ENCODE measurements at places on chromosomes 6 and 20.

- no peak for DNase-seq
Observed at GRCh38 chr6:33820243-33820642, 16.4 kb upstream of the MLN start.

DNA sequence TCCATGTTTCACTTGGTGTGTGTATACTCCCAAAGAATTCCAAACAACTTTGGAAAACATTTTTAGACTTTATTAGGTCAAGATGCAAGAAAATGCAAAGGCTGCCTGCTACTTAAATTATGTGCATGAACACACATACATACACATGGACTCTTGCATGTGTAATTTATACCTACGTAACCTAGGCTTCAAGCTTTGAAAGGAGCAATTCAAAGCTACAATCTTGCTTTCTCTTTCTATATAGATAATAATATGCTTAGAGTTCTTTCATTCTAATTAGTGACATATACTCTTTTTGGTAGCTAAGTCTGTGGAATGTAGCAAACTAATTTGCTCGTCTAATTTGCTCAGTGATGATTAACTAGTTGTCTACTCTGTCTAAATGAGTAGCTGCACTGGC, 146.5 kb downstream of the EPHA7 start:
- DNase-seq, result no peak

- no peak for DNase-seq
Observed at GRCh38 chr6:134585517-134585873, 267.6 kb upstream of the SGK1 start.

DNA sequence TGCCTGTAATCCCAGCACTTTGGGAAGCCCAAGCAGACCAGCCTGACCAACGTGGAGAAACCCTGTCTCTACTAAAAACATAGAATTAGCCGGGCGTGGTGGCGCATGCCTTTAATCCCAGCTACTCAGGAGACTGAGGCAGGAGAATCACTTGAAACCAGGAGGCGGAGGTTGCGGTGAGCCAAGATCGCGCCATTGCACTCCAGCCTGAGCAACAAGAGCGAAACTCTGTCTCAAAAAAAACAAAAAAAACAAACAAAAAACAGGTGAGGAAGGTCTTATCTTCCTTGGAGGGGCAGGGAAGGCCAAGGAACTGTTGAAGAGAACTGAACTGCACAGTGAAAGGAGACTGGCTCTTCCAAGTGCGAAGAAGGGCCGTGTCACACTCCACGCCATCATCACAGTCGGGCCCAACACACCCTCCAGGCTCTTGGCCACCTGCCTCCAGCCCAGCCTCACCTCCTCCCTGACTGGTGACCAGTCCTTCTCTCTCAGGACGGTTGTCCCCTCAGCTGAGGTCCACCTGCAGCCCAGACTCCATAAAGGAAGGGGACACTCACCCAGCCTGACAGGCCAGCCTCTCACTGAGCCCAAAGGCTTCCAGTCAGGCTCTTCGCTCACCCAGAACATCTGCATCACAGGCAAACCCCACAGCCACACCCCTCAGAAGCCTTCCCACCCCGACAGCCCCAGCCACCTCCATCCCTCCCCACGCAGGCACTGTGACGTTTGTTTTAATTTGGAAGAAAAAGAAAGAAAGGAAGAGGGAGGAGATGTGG, 4.1 kb downstream of the ZC3H12D start:
- DNase-seq, result no peak

DNA sequence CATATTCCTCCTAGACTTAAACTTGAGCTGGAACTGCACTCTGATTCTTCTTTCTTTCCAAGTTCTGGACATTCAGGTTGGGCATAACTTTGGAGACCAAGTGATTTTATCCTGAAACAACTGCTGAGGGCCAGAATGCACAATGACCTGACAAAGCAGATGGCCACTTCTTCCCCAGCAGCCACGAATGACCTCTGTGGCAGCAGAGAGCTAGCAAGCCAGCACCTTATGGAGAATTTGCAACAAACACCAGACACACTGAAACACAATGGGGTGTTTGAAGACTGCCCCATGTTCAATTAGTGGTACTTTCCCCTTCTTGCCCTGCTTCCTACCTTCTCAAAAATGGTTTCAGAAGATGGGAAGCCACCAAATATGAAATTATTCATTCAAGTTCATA, 4.2 kb upstream of the TENT5A start:
- DNase-seq, result no peak

DNA sequence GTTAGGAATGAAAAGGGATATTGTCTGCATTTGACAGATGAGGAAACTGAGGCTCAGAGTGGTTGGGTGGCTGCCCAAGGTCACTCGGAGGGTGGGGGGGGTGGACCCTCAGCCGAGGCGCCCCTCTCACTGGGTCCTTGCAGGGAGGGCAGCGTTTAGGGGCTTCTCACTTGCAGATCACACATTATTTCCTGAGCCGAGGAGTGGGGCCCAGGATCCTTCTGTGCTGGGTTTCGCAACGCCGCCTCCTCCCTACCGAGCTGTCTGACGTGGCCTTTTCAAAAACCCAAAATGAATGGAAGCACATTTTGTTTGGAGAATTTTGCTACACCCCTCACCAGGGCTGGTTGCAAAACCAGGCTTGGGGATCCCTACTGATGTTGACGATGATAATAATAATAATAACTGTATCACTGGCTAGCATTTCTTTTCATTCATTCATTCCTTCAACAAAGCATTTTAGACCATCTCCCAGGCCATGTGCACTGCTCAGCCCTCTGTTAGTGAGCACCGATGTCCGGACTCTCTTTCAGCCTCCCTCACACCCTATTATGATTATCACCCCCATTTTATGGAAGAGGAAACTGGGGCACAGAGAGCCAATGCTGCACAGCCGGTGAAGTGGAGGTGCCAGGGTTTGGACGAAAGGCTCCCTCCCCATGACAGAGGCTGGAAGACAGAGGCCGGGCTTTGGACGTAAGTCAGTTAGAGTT, 5.2 kb downstream of the DLGAP4 start:
- no peak for DNase-seq

DNA sequence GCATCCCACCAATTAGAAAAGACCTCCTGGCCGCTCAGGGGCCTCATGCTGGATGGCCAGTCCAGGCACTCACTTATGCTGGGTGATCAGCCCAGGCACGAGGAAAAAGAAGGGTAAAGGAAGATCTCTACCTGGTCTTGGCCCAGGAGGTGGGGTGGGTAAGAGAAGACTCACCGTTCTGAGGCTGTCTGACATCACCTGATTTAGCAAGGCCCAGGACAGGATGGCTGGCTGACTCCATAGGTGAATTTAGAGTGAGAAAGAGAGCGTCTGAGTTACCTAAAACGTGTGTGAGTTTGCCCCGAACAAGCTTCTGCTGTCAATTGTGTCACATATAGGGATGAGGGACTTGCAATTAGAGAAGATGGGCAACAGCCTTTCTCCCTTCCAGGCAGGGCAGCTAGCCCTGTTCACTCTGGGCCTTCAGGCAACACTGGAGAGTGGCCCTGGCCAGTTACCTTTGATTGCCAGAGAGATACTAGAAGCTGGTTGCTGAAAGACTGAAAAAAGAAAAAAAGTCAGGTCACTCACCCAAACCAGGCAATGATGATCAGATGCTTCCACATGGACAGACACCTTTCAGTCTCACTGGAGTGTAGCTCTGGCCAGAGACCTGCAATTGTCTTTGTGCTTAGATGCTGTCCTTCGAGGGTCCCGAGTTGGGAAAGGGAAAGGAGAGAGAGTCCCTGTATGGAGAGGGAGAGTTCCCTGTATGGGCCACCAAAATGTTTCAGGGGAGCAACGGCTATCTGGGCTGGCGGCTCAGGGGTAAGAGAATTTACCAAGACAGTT, 35.7 kb upstream of the IER3 start:
- no peak for DNase-seq

- no peak for DNase-seq
Observed at GRCh38 chr6:146813554-146813953, 214.8 kb downstream of the ADGB start.

DNA sequence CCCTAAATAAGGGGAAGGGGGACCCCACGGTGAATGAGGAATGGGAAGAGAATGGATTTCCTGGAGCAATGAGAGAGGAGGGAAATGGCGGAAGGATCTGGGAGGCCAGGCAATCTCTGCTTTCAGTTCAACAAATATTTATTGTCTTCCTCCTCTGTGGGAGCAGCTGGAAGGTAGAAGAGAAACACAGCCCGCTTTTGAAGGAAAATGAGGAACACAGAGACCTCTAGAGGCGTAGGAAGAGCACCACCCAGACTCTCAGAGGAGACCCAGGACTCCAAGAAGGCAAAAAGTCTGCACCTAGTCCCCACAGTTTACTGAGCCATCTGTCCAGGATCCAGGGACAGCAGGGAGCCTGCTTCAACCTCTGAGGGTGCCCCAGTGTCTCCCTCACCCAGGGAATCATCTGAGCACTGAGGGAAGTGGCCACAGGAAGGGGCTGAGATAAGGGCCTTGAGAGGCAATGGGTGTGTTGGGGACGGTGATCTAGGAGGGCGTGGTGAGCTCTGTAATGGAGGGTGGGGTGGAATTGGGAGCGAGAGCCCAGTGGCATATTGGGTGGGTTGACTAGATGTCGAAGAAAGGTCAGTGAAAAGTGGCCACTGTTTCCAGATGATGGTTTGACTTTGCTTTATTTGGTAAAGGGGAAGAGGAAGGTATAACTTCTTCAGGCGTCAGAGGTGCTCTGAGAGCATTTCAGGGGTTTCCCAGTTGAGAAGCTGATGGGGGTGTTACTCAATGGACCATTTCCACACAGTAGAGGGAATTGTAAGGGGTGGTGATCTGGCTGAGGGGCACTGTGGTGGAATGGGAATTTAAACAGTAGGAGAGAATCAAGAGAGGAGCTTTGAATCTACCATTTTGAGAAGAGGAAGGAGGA, 610 bp downstream of the PSORS1C1 start:
- DNase-seq, result no peak

DNA sequence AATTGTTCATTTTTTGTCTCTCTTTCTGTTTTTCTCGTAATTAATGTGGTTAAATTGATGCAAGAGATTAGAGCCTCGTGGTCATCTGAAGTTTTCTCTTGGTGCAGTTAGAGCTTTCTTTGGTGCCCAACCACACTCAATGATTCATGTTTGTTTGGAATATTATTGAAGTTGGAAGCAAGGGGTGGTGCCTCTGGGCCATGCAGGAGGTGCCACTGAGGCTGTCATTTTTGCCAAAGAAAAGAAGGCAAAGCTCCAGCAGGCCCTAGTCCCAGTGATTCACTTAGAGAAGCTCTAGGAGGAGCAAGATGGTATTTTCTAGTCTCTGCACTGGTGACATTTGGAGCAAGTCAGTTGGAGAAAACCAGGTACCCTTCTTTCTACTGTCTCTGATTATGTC, 144.5 kb upstream of the RALGAPA2 start:
- no peak for DNase-seq

- no peak for DNase-seq
Observed at GRCh38 chr6:53280207-53280606, 68.5 kb downstream of the ELOVL5 start.

GRCh38 chr6:111845441-111845871, 27.8 kb downstream of the FYN start:
- no peak for DNase-seq

DNA sequence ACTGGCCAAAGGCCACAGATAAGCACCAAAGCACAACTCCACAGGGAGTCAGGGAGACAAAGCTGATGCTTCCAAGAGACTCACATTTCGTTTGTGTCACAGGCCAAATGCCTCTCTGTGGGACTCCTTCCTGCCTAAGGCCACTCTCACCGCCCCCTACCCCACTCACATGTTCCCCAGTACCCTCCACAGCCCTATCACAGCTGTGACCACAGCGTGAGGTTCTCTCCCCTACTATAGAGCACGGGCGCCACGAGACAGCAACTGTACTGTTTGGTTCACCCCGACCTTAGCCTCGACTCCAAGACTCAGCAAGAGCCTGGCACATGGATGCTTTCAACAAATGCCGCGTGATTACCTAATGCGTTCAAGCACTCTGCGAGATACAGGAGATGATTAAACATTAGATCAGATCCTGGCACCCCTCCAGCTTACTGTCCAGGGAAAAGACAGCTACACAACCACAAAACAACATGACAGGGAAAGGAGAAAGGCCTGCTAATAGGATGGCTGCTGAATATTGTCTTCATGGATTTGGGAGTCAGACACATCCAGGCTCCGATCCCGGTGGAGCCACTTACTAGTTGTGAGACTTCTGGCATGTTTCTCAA, 105.5 kb downstream of the AGPAT4 start:
- no peak for DNase-seq

DNA sequence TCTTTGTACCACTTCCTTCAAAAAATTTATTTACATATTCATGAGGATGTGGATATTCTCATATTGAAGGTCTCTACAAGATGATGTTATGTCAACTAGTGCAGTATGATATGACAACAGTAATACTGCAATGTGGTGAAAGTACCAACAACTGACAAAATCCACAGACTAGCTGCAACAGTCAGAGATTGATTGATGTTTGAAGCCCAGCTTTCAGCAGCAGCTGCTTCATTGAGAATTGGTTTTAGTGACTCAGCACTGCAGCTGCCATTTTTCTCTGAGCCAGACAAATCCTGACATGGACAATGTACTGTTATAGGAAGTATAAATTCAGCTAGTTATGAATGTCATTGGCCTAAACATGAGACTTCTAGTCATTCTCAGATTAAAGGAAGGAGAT, 53.8 kb downstream of the PKIB start:
- DNase-seq, result no peak

DNA sequence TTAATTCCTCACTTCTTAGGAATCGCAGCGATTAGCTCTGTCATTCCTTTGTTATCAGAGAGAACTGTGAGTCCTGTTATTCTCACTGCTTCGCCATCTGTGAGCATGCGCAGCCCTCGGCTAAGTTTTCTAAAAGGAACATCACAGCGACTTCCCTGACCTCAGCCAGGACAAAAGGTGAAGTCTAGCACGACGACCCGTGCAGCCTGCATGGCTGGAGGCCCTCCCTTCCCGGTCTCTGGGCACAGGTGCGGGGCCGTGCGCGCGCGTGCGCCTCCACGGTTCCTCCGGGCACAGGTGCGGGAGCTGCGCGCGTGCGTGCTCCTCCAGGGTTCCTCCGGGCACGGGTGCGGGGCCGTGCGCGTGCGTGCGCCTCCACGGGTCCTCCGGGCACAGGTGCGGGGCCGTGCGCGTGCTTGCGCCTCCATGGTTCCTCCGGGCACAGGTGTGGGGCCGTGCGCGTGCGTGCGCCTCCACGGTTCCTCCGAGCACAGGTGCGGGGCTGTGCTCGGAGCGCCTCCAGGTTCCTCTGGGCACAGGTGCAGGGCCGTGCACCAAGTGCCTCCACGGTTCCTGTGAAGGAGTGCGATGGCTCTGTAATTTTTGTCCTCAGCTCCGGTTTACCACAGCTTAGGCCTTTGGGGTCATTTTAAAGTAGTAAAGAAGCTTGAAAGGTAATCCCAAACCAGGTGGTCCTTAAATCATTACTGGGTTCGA, 212.3 kb downstream of the ERMARD start:
- DNase-seq, result no peak

DNA sequence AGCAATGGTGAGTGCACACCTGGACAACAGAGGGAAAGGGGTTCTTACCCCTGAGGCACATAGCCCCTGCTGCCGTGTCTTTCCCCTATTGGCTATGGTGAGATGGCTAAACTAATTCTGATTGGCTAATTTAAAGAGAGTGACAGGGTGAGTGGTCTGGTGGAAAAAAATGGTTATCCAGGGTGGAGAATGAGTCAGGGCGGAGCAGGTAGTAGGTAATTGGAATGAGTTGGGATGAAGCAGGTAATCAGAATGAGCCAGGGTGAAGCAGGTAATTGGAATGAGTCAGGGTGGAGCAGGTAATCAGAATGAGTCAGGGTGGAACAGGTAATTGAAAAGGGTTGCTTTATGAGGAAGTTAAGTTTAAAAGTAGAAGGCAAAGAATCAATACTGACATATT, 200.3 kb downstream of the EYA4 start:
- no peak for DNase-seq
